ENCODE measurements at places on chromosomes 1 and 21.

DNA sequence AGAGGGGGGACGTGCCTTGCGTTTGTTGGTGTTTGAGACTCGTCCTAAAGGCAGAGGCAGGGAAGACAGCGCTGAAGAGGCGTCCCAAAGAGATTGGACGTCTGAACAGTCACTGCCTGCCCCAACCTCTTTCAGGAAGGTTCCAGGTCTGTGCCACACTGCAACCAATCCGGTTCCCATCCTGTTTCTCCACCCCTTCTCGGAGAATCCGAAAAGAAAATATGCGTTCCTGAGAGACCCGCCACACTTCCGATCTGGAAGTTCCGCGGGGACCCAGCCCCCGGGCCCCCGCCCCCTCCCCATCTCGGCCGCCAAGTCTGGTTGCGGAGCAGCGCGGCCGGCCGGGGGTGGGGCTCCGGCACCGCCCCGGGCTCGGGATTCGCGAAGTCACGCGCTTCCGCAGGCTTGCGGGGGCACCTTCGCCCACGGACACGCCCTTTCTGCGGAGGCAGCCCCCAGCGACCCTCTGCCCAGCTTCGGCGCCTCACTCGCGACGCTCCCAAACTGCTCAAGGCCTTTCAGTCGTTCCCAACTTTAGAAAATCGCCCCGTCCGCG, 124.5 kb upstream of the DPYD start:
- no peak for DNase-seq

- DNase-seq, result no peak
Measured at GRCh38 chr1:197911857-197912696, 5.1 kb upstream of the LHX9 start.

DNA sequence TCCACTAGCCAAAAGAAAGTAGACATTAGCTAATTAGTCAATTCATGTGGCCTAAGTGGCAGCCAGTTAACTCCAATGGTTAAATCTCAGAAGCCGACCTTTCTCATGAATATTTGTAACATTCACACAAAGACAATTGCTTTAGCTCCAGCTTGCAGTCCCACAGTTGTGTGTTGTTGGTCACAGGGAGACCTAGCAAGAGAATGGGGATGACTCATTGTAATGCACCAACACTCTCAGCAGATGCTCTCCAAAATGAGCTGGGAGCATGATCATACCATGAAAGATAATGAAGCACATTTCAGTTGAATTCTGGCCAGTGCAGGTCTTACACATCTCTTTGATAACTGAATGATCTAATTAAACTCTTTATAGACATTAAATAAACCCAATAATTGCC, 160.4 kb downstream of the HLX start:
- DNase-seq, result no peak

GRCh38 chr1:156948708-156949107, 28.3 kb downstream of the LRRC71 start:
- DNase-seq, result no peak

GRCh38 chr1:97094247-97094972, 372.8 kb downstream of the PTBP2 start:
- no peak for DNase-seq

DNA sequence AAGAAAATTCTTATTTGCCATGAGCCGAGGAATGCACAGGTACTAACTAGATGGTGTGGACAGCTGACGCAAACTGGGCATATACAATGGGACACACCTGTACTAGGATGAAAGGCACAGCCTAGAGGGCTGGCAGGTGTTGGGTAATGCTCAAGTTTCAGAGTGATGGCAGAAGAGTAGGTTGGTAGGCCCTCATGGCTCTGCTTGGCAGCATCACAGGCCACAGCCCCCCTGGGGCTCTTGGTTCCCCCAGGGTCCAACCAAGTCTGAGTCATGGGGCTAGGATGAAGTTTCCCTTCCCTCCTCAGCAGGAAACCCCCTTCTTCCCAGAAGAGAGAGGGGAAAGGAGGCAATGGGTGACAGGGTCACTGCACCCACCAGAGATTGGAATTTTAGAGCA, 35.2 kb downstream of the SPEN start:
- no peak for DNase-seq

GRCh38 chr1:114353262-114353661, 157.7 kb downstream of the TRIM33 start:
- DNase-seq, result no peak

DNA sequence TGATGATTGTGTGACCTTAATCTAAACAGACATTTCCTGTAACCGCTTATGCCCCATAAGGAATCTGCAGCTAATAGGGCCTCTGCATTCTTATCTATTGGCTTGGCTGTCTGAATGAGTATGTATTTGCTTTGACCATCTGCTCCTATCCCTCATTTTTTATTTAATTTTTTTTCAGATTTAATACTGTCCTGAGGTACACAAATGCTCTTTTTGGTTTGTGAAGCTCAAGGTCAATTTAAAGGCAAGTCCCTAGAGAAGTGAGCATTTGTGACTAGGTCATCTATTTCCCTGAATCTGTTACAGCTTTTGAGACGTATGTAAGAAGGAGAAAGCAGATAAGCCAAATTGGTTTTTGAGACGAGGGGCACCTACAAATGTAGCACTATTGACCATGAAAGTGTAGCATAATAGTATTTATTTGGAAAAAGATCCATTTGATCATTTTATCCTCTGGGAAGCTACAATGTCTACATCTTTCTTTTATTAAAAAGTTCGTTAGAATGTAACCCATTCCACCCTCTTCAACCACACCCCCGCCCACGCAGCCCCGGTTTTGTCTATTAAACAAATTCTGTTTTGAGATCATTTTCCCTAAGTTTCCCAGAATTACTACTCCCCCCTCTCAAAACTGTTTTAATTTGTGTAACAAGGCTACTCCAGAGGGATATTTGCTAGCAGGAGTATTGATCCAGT, 69.2 kb upstream of the HSPA13 start:
- no peak for DNase-seq

DNA sequence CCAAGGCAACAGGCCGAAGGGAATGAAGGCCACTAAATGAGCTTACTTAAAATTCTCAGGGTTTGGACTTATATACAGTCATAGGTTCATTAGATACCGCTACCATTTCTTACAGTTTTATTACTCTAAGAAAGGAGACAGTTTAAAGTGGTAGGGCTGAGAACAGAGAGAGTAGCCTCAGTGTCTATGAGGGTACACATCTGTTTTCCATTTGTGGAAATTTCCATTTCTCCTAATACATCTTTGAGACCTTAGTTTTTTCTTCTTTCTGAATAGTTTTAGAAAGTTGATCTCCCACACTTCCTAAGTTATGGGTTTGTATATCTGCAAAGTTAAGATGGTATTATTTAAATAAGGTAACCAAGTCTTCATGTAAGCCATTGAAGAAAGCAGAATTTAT, 1279.1 kb downstream of the NCAM2 start:
- DNase-seq, result no peak

- DNase-seq, result no peak
Measured at GRCh38 chr1:226981838-226982237, 41.7 kb downstream of the COQ8A start.

DNA sequence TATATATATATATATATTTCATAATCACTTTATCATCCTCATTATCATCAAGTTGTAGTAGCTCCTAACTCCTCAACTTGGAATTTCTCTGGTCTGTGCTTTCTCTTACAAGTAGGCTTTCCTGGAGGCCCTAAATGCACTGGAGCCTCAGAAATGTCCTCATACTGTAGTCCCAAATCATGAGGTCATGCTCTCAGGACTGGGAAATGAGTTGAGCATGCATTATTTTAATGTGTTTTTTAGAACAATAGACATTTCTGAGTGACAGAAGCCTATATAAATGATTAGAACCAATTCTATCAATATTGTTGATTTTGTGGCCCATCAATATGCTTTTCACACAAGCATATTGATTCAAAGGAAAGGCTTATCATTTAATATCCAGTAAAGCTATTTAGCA, 42.9 kb upstream of the C1orf105 start:
- DNase-seq, result no peak

- no peak for DNase-seq
Measured at GRCh38 chr21:32163386-32163785, 115.5 kb downstream of the MIS18A start.

DNA sequence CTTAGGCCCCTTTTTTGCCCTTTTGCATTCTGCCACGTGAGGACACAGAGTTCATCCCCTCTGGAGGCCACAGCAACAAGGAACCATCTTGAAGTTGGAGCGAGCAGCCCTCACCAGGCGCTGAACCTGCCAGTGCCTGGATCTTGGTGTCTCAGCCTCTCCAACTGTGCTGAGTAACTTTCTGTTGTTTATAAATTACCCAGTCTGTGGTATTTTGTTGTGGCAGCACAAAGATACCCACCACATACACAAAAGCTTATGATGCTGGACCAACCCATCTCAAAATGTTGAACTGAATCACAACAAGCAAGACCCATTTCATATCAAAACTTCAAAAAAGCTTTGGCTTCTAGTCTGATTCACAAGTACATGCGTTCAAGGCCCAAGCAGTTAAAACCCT, 649.9 kb downstream of the KIF26B start:
- DNase-seq, result no peak

GRCh38 chr1:89894210-89895201, 73.7 kb downstream of the LRRC8D start:
- DNase-seq, result no peak

GRCh38 chr1:208154679-208155642, 89.2 kb downstream of the PLXNA2 start:
- no peak for DNase-seq
